ENCODE measurements at places on chromosomes 11 and 22. TPM values are rescaled to one million over a fixed set of nuclear protein-coding genes. Genes with fewer than 3 reads are reported as not detected.

GRCh38 chr11:1598816-1599215 lies 722 bp upstream of the KRTAP5-2 start:
- DNase-seq = no peak

DNA sequence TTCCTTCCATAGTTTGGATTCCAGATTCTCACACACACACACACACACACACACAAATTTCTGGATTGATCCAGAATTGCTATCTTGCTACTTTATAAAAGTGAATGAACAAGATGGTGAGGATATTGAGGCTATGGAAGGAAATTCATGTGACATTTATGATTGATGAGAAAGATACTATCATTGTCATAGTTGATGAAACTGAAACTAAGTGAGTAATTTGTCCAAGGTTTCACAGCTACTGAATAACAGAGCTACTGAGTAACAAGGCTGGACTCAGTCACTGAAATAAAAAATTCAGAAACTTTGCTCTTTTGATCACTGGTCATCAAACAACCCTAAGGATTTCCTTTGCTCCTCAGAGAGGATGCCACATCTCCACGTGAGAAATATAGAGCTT lies 16.2 kb downstream of the OR5D16 start:
- no peak for DNase-seq

DNA sequence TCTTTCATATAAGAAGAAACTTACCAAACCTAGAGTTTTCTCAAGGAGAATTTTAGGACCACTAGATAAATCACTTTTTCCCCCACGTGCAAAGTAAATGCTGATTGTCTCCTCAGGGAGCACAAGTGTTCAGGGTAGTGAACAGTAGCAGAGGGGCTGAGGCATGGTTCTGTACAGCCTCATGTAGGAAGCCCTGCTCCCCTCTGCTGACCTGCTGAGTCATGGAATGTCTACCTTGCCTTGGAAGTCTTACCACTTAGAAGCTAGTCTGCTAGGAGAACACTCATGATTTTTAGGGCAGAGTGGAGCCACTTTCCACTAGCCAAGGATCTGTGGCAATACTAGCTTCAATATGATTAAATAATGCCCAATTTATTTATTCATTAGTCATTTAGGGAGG lies 2120.6 kb upstream of the RAG2 start:
- peak; percentile 39 for DNase-seq

- no peak for DNase-seq
Measured at GRCh38 chr11:61037441-61038093, 64.7 kb upstream of the CD5 start.

- no peak for DNase-seq
Measured at GRCh38 chr22:45112136-45112879, 51.4 kb upstream of the NUP50 start.

GRCh38 chr11:65066805-65067291 lies 8.5 kb upstream of the NAALADL1 start:
- DNase-seq = no peak

DNA sequence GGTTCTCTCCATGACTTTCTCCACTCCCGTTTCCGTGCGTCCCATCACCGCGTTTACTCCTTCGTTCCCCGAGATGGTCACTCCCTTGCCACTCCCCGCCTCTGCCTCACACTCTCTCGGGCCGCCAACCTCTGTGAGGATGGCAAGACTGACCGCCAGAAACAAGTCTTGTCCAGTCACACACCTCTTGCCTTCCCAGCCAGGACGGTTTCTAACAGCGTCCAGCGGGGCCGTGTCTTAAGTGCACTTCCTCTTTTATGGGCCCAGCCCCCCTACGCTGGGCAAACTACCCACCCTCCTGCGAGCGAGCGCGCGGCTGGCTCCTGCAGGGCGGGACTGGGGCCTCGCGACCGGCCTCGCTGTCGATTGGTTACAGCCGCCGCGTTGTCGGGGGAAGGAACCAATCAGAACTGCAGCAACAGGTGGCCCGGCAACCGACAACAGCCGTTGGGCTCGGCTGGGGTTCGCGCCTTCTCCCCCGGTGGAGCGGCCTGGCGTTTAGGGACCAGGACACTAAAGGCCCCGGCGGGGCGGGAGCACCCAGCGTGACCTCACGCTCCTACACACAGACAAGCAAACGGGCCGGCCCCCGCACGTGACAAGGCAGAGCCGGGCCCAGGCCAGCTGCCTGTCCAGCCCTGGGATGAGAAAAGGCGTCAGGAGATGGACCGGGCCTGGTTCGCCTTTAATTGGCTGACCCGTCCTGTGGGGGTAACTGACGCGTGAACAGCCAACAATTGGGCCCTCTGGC lies 522 bp upstream of the UCP2 start:
- DNase-seq = peak; percentile 90

- no peak for DNase-seq
Measured at GRCh38 chr11:91922846-91923245, 301.8 kb upstream of the FAT3 start.

- DNase-seq = no peak
Measured at GRCh38 chr11:21604564-21604963, 588.3 kb upstream of the ANO5 start.

DNA sequence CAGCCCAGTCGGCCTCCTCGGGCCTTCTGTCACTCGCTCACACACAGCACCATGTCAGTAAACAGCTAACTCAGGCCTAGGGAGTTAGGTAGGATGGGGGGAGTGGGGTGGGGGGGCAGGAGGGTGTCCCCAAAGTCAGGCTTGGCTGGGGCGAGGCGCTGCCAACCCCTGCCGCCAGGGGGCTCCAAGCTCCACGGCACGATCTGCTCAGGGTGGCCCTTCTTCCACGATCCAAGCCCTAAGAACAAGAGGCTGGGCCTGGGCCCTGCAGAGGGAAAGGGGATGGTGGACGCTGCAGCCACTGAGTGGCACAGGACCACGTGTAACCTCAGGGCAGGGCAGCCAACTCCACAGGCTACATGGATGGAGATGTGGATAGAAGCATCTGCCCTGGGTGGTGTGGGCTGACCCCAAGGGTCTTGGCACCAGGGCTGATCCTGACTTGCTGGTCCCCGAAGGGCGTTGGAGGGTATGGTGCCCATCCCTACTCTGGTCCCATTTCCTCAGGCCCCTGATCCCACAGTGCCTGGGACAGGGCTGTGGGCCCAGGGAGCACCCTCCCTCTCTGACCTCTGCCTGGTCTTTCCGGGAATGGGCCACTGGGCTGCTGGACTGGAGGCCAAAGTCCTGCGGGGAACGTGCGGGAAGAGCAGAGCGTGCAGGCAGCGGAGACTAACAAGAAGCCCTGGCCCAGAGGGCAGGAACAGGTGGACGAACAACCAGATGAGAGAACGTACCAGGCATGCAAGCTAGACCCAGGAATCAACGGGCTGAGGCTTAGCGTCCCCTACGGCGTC lies 29.1 kb upstream of the TXNRD2 start:
- DNase-seq = peak; percentile 23

GRCh38 chr11:93567401-93567895 lies 24.3 kb upstream of the SMCO4 start:
- DNase-seq = no peak

DNA sequence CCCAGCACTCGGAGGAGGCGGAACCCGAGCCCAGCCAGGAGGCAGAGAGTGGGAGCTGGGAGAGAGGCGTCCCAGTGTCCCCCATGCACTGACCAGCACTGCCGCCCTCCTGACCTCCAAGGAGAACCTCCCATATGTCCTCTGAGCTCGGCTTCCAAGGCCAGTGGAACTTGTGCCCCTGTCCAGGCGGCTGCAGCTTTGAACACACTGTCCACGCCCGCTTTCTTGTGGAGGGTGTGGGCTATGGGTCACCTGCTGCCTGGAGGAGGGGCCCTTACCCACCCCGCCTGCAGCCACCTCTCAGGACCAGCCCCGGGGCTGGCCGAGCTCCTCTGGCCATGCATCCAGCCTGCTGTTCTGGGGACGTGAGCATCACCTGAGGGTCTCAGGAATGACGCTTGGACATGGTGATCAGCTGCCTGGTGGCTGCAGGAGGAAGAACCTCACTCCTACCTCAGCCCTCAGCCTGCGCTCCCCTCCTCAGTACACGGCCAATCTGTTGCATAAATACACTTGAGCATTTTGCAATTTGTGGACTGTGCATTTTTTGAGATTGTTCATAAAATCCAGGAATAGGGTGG lies 22.2 kb upstream of the MUC5B start:
- DNase-seq = no peak

- DNase-seq = no peak
Measured at GRCh38 chr11:1171985-1172728, 14.4 kb downstream of the MUC5AC start.

- DNase-seq = no peak
Measured at GRCh38 chr22:18077087-18077638, 627 bp upstream of the PEX26 start.

GRCh38 chr11:33674035-33674814 lies 26.4 kb downstream of the C11orf91 start:
- DNase-seq = no peak

The PARVA gene
- 36.0 TPM for total RNA-seq

The DUSP8 gene
- total RNA-seq = 3.2 TPM

The GANAB gene
- 153 TPM for total RNA-seq

The CALCB gene
- 0.81 TPM for total RNA-seq

The TMEM45B gene
- total RNA-seq = not detected

The TPST2 gene
- total RNA-seq = 13.8 TPM

The YPEL4 gene
- total RNA-seq = 1.2 TPM

The OR4A16 gene
- total RNA-seq = not detected
